Activated CD4-positive, alpha-beta T cell treated with anti-CD3 and anti-CD28 coated beads for 4 hours (primary cell): ENCODE measurements at places on chromosomes 6 and 20.
A peak's percentile ranks its signal among the peaks of the same experiment; 100 is the strongest.

GRCh38 chr6:143034689-143035334 is 25.9 kb upstream of the AIG1 start:
- DNase-seq, result no peak

- DNase-seq, result peak; percentile 31
Observed at GRCh38 chr6:163415620-163416556, 1.4 kb downstream of the QKI start.

DNA sequence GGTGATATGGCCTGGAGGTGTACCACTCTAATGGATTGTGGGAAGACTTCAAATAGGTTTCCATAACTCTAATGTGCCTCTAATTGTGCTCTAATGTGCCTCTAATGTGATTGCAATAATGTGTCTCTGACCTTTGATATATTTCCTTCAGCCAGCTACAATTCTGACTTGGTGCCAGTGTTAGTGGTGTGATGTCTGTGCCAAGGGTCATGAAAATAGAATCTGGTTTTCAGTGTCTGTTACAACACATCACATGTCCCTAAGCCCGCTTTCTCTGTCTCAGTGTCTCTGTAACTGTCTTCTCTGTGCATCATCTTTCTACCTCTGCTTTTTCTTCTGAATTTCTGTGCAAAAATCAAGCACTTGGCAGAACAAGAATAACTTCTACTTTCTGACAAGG is 77.2 kb upstream of the ECI2 start:
- DNase-seq, result no peak

DNA sequence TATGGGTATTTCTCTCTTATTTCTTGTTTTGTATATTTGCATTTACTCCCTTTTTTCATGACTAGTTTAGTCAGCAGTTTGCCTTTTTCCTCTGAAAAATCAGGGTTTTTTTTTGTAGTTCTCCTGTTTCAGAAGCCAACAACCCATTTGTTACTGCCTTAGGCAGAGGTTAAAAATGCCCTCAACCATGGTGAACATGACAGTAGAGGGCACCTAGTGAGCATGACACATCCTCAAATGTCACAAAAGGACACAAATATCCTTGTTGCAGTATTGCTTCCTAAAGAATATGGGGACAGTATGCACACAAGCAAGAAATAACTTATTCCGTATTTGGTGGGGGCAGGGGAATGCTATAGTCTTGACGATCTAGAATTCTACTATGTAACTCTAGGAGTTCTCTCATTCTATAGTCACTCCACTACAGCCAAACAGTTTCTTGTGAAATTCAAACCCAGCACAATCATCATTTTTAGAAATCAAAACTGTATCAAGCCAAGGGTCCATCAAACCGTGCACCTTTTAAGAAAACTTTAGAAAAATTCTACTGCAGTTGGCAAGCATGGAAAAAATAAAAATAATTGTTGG is 47.0 kb downstream of the GOPC start:
- DNase-seq, result no peak

DNA sequence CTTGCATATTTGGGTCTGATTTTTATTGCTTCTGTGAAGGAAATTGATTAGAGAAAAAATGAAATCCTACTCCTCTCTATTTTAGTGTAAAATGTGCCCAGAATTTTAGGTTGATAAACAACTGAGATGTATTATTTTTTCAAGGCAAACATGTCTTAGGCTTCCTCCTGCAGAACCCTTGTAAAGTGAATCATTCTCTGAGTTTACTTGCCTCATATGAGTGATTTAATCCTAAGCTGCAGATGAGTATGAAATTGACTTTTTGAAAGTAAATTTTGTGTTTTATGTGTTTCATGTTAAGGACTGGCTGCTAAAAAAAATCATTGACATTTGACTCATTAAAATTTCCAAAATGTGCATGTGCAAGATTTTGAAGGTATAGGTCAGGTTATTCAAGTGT is 138.5 kb upstream of the PHACTR1 start:
- no peak for DNase-seq

- no peak for DNase-seq
Observed at GRCh38 chr6:159084493-159085091, 39.8 kb upstream of the TAGAP start.

DNA sequence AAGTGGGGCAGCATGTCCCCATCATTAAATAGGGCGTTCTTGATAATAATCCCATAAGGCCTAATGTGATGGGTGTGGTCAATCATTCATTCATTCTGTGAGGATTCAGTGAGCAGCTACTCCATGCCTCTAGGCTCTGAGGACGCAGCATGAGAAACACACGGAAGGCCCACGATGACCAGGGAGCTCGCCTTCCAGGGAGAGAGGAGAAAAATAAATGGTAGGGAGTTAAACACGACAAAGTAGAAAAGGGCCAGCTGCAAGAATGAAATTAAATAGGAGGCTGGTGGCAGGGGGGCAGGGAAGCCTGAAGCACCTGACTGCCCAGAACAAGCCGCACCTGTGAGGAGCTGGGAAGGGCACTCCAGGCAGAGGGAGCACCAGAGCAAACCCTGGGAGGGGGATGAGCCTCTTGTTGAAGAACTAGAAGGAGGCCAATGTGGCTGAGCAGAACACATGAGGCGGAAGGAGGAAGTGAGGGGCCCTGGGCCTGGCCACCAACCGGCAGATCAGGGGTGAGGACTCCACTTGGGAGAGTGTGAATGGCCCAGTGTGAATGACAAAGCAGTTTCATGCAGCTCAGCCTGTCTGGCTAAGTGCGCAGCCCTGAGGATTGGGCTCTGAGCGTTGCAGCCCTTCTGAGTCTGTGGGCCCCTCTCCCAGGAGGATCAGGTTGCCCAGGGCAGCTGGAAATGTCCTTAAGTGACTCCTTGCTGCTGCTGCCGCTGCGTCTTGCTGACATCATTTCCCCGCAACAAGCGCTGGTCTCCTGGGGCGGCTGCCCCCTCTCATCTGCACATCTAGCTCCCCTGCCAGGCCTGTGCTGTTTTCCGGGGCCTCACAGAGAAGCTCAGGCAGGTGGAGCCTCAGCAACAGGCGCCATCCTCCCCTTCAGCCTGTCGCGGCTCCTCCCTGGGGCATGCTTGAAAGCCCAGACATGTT is 99.9 kb downstream of the CDH26 start:
- no peak for DNase-seq

DNA sequence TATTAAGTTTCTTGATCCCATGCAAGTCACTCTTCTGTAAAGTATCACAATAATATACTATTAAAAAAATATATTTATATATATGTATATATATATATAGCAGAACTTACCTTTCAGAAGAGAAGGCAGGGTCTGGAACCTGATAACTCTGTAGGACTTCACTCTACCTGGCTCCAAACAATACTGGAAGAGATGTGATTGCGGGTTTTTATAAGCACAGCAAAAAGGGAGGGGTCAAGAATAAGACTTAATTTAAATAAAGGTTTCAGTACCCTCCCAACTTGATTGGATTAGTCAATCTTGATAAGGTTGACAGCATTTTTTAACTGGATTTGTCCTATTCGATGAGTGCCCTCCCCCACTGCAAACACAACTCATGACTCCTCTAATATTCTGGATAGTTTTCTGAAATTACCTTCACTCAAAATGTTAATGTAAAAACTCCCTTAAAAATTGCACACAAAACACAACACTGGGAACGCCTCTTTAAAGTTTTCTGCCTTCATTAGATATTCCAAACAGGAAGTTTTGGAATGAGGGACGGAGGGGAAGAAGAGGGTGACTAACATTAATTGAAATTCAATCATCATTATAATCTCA is 4.0 kb upstream of the ZNF217 start:
- no peak for DNase-seq

DNA sequence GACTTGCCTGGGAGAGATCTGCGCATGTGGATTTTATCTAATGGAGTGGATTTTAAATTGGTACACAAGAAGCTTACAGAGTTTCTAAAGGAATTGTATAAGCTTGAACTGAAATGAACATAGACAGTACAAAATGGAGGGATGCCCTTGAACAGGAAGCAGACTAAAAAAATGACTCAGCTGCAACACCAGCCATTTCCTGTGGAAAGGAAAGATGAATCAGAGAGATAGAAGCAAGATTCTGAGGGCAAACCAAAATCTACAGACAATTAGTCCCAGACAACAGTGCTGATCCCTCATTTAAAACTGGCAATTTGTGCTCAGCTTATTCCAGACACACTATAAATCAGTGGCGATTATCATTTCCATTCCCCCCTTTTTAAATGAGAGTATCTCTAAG is 114.6 kb upstream of the TCF21 start:
- DNase-seq, result no peak

DNA sequence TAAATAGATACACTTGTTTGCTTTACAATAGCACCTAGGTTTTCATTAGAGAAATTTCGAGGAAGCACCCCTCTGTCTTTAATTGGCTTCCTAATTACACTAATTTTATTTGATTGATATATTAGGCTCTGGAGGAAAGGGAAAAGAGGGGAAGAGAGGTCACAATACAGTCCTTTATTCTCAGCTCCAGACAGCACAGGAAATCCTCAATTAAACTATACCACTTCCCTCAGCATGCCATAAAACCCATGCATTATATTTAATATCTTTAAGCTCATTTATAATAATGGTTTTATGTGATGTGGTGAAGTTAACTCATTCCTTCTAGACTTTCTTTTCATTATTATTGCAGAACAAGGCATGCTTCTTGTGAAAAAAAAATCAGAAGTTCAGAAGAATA is 17.7 kb upstream of the PDE7B start:
- DNase-seq, result no peak

DNA sequence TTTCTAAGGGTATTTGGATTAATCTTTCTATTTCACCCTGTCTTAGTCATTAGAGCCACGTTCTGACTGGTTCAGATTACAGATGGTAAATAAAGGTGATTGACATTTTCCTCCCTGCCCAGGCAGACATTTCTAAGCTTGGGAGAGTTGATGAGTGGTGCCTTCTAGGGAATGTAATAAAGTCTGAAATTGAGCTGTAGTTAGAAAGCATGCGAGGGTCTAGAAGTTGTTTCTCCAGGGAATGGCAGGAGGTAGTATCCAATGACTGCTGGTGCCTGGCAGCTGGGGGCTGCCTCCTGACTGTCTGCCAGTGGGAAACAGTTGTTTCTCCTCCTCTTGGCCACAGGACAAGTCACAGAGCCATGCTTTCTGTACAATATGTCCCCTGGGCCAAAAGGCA is 14.6 kb downstream of the EDN3 start:
- DNase-seq, result no peak

DNA sequence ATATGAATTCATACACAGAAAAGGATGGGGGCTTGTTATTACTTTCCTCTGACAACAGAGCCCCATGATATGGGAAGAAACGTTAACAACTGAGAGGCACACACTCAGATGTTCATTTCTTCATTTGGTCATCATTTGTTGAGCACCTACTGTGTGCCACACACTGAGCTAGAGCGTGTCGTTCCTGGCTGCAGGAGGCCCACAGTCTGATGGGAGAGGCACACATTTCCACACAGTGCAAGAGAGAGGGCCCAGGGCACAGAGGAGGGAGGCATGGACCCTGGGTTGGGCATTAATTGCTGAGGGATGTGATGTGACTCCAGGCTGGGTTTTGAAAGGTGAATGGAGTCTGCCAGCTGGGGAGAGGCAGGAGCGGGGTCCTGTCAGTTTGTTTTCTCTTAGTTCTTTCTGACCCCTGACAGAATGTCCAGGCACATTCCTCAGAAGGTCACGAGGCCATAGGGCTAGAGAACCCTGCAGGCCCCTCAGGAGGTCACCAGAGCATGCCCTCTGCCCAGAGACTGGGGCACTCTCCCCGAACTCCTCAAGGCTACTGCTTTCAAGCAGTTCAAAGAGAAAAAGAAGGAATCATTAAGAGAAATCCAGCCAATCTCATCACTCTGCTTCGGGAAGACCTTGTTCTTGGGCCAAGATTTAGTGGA is 216.2 kb downstream of the UST start:
- DNase-seq, result no peak

- DNase-seq, result no peak
Observed at GRCh38 chr20:18971574-18971973, 158.0 kb downstream of the SCP2D1 start.

DNA sequence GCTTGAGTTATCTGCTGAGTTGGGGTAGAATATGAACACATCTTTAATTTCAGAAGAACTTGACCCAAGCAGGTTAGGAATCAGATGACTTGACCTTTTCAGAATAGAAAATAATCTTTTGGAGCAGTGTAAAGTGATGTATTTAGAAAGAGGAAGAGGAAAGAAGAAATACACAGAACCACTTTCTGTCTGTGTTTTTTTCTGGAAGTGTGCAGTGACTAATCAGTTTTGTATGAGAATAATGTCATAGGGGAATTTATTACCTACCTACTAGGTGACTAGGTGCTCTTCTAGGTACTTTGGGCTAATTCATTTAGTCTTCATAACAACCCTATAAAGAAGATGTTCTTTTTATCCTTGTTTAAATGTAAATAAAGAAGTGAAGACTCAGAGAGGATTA is 3.0 kb downstream of the PPP1R14C start:
- no peak for DNase-seq

DNA sequence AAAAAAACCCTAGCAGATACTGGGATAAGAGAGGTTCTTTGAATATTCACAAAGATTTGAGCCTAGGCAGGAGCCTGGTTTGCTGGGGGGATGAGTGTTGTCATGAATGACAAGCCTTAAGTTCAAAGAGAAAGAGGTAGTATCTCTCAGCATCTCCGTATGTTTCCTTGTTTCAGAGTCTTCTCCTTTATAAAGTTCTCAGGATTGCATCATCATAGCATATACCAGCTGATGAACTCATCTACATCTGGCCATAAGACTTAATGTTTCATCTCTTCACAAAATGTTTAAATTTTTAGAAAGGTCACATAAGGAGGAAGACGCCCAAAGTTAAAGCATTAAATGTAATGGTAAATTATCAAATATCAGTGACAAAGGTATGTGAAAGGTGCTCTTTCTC is 17.1 kb downstream of the DEFB114 start:
- no peak for DNase-seq

DNA sequence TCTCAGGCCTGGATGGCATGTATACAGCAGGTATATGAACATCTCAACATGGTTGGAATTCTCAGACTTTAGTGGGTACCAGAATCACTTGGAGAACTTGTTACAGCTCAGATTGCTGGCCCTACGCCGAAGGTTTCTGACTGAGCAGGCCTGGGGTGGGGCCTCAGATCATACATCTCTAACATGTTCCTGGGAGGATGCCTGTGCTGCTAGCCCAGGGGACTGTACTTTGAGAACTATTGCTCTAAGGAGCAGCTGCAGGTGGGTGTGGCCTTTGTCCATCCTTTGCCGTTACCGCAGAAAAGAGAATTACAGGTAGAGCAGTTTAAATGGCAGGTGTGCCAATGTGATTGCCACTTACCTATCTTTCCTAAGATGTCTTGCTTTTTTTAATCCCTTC is 310.5 kb upstream of the JAG1 start:
- DNase-seq, result no peak

- no peak for DNase-seq
Observed at GRCh38 chr6:55445648-55446204, 118.5 kb downstream of the GFRAL start.
